GM12891 (cell line): ENCODE measurements at places on chromosomes 4 and X.

- DNase-seq: no peak
Observed at GRCh38 chr4:7160439-7160838, 31.9 kb upstream of the SORCS2 start.

GRCh38 chr4:98864560-98864959, 64.4 kb downstream of the EIF4E start:
- DNase-seq: no peak

DNA sequence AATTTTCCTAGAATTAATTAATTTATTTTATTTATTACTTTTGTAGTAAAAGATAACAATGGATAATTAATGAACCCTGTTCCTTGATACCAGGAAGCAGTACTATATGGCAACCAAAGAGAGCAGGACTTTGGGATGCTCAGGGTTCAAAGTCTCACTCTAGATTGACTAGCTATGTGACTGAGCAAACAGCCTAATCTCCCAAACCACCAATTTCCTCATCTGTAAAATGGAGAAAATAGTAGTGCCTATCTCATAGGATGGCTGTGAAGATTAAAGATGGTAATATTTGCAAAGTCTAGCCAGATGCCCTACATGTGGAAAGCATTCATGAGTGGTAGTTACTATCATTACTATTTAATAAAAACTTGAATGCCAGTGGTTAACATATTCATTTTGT, 97.6 kb downstream of the PRDM5 start:
- no peak for DNase-seq

GRCh38 chr4:180356766-180357165, 1886.4 kb upstream of the TENM3 start:
- DNase-seq: no peak

- DNase-seq: no peak
Observed at GRCh38 chr4:152334931-152335330, 201.0 kb downstream of the FBXW7 start.

DNA sequence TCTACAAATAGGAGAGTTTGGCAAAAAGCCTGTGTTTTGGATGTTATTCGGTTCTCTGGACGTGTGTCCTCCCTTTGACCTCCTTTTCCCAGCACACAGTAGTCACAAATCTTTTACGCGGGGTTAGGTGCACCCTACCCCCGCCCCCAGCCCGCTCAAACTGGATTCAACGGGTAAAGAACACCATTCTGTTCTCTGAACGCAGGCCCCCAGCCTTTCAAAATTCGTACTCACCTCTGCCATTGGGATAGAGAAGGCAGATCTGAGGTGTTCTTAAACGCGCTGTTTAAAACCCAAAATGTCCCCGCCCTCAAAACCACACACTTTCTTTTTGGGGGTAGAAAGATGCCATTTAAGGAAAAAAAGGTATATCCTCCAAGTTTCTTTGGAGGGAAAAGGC, 2.7 kb downstream of the LEF1 start:
- DNase-seq: no peak

DNA sequence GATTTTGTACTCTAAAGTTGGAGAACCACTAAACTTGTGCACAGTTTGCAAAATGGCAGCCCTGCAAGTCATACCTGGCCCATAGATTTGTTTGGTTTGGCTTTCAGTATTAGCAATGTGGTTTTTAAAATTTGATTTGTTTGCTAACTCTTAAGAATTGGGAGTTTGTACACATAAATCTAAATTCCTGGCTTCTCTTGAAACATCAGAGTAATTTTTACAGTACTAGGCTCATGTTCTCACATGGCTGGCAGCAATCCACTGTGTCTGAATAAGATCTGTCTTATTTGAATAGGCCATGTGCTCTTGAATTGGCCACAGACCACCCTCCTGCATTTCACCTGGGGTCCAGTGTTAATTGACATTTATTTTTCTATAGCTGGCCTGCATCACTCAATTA, 21.3 kb downstream of the DIAPH2 start:
- no peak for DNase-seq

DNA sequence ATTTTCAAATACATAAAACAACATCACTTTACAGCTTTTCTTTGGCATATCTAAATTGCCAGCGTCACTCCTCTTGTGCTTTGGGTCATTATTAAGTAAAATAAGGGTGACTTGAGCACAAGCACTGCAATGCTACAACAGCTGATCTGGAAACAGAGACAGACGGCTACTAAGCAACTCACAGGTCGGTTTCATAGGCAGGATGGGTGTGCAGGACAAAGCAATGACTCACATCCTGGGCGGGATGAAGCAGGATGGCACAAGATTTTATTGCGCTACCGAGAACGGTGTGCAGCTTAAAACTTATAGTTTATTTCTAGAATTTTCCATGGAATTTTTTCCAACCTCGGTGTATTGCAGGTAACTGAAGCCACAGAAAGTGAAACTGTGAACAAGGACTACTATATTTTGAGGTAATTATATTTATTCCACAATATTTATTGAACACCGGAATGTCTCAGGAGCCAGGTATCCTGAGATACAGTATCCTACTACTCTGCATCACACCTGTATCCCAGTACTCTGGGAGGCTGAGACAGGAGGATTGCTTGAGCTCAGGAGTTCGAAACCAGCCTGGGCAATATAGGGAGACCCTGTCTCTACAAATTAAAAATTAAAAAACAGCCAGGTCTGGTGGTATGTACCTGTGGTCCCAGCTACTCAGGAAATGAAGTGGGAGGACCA, 215.5 kb downstream of the APBB2 start:
- no peak for DNase-seq

DNA sequence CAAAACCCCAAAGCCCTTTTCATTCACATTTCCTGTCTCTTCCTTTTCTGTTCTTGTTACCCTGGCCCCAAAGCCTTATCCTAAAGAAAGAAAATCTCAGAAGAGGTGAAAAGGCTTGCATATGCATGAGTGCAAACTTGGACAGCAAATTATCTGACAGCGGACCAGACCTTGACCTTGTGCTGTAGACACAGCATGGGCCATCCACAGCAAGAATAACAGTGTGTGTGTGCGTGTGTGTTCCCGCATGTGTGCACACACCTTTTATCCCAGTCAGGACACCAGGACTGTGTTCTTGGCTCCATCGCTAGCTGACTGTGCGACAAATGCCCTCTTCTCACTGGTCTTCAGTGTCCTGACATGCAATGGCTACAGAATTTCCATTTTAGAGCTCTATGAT, 35.3 kb downstream of the ZBTB49 start:
- no peak for DNase-seq

DNA sequence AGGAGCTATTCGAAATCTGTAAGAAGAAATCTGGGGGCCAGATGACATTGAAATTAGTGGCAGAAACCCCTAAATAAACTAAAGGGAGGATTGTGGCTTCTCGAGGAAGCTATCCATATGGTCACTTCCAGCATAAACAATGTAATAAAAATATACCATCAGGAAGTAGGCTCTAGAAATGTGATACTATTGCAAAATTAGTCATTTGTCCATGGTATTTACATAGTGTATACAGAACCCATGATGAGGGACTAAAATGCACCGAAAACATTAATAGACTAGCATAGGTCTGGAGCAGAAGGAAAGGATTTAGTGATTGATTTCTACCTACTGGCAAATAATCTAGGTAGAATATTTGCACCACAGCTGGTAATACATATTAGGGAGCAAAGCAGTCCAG, 1344.0 kb downstream of the FSTL5 start:
- no peak for DNase-seq

DNA sequence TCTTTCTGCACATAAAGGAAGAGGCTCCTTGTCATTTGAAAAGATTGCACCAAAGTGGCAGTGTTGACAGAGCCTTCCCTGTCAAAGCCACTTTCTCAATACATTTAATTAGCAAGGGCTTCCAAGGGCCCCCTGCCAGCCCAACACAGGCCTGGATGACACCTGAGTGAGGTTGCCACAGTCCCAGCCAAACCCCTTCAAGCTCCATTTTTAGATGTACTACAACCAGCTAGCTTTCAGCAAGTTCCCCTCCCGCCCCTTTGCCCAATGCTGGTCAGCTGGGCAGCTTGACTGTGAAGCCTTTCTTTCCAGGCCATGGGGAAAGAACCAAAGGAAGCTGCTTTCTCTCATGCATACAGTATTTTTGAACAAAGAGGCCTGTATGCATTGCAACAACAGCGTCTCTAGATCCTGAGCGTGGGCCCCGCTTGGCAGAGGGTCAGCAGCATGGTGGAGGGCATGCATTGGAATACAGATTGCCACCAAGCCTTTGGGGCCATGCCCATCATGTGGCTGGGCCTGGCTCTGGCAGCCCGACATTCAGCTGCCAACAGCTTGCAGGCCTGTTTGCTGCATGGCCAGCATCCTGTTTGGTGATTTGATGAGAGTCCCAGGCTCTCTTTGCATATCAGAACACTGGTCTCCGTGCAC, 261.1 kb upstream of the GATB start:
- DNase-seq: no peak

DNA sequence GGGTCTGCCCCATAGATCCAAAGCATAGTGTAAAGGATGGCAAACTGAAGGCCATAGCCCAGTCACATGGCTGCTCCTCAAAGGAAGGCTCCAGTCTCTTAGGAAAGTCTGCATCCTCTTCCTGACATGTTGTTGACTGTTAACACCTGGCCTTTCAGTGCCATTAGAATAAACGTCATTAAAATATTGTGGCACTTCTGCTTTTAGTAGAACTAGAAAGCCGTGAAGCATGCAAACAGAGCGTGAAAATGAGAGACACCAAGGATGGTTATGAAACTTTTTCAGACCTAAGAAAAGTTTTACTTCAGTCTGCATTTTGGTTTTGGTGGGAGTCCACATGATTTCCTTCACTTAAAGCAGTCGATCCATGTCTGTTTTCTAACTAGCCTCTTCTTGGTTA, 41.1 kb upstream of the AFF2 start:
- DNase-seq: no peak

GRCh38 chr4:825971-826330, at the start of gene CPLX1:
Gene CPLX1 (minus strand): TSS chr4:826129. CDS start chr4:824522, 1,607 bp downstream.
- DNase-seq: no peak

DNA sequence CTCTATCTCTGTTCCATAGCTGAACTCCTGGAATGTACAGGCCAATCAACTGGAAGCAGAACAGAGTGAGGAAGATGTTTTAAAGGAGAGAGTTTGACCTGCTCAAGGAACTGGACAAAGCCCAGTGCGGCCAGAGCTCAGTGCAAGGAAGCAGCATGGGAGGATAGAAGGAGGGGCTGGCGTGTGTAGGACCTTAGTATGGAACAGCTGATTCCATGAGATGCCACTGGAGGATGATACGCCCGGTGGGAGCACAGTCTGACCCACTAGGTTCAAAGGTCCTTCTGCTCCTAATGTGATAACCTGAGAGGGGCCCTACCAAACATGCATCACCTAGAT, 81.5 kb downstream of the USP46 start:
- DNase-seq: no peak

GRCh38 chrX:146189371-146189770, 371.7 kb downstream of the SLITRK2 start:
- no peak for DNase-seq

DNA sequence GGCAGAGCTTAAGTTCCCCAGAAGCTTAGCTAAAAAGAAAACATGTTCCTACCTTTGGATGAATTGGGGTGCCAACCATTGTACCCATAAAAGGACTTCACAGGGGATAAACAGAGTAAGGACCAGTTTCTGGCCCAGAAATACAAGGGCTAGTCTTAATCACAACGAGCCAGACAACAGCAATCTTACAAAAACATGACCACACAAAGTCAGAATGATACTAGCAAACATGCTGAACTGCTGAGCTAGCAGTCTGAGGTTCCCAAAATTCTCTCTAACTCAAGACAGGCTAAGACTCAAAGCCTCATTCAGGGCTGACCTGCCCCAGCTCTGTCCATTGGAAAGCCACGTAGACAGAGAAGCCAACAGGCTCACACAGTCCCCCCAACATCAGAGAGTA, 40.3 kb downstream of the ATP11C start:
- no peak for DNase-seq

DNA sequence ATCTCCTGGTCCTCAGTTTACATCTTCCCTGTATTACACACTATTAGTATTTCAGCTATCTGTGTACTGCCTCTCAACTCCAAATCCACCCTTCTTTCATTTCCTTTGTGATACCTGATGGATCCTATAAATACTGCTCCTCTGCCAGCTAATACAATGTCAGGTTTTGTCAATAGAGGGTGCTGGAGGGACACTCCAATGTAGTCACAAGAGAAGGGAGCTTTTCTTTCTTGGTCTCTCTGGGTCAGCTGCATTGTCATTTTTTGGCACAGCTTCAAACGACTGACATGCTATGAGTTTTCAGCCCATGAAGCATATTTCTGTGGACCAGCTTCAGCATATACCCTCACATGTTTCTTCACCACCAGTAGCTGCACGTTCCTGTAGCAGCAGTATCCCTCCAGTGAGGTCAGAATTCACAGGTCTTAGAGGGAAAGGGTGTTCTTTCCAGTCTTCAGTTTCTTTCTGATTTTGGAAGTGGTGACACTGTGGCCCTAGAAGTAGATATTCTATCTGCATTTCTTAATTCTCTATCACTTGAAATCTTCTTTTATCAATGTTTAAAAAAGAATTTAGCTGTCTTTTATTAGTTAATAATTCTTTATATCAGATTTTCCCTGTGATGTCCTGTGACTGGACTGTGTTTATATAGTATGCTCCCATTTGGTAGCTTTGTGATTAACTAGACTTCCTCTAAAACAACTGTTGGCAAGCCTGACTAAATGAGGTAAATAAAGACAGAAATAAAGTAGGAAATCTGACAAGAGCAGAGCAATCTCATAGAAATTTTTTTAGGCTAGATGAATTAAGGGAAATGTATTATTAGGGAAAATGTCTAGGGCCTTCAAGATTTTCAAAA, 60.6 kb downstream of the GABRA2 start:
- DNase-seq: no peak

GRCh38 chr4:127165971-127166370, 466.8 kb upstream of the INTU start:
- DNase-seq: no peak

GRCh38 chr4:141301216-141301615, 80.5 kb downstream of the ZNF330 start:
- DNase-seq: no peak

- no peak for DNase-seq
Observed at GRCh38 chrX:31190221-31190975, 118.6 kb upstream of the FTHL17 start.

DNA sequence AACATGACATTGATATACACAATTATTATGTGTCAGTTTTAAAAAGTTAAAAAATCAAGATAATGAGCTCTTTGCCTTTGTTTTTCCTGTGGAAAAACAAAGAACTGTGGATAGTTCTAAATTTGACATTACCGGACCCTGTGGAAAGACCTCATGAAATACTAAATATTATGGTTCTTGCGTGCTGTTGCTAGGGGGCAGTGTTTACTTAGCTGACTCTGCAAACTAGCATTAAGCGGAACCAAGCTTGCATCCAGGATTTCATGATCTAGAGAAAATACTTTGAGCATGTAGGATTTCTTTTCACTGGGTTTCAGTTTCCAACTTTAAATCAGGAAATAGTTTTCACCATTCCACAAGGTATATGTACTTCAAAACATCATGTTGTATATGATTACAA, 33.6 kb downstream of the CLCN4 start:
- DNase-seq: no peak

DNA sequence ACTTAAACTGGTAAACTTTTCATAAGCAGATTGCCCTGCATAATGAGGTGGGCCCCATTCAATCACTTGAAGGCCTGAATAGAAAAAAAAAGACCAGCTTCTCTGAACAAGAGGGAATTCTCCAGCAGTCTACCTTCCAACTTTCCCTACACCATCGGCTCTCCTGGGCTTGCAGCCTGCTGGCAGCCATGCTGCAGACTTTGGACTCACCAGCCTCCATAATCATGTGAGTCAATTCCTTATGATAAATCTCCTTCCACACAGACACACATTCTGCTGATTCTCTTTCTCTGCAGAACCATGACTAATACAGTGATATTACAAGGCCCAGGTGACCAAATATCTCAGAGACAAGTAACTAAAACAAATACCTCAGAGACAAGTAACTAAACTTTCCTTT, 113.8 kb upstream of the WDR17 start:
- no peak for DNase-seq

- no peak for DNase-seq
Observed at GRCh38 chr4:1105662-1106061, 7.7 kb downstream of the RNF212 start.
